ENCODE measurements at places on chromosomes 1 and 21.

DNA sequence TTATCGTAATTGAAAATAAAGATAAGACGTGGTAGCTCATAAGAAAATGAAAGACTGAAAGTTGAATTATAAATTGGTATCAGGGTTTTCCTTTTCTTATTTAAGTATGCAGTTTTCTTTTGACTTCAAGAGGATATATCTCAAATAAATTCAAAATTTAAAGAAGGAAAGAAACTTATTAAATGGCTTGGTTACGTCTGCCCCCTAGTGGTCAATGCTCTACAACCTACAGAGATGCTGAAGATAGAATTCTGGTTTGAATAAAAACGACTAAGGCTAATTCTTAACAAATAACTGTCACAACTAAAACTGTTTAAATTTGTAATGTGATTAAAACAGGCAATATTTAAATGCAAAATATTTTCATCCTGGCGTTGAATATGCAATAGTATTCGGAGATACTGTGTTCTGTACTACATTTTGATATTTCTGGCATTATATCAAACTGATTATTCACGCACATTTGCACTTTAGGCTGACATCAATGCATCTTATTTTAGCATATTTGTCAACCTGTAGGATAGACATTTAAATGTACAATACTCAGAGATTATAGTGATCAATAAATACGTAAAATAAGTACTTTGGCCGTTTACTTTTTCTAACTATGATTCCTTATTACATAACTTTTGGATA is 26.8 kb downstream of the IFI44 start:
- no peak for DNase-seq

GRCh38 chr1:236741753-236742152 is 53.3 kb upstream of the MTR start:
- no peak for DNase-seq

DNA sequence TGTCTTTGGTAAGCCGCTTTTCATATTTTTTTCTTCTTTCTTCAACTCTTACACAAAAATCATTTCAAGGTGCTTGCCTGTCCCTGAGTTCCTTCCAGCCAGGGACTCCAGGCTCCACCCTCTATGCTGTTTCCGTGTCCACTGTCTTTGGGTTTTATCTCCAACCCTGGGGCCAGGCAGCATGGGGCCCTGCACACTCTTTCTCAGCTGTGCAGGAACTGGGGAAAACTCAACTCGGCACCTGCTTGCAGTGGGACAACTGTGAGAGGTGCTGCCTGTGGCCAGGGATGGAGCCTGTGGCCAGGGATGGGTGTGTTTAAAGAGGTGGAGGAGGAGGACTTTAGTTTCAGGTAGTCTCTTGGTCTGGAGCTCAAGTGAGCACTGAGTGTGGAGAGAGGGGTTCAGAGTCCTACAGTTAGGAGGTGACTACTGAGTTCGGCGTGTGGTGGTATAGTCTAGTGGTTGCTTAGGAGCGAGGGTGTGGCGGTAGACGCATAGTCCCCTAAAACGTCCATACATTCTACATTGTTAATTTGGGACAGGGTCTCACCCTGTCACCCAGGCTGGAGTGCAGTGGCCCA is 13.4 kb downstream of the TNFRSF8 start:
- no peak for DNase-seq

DNA sequence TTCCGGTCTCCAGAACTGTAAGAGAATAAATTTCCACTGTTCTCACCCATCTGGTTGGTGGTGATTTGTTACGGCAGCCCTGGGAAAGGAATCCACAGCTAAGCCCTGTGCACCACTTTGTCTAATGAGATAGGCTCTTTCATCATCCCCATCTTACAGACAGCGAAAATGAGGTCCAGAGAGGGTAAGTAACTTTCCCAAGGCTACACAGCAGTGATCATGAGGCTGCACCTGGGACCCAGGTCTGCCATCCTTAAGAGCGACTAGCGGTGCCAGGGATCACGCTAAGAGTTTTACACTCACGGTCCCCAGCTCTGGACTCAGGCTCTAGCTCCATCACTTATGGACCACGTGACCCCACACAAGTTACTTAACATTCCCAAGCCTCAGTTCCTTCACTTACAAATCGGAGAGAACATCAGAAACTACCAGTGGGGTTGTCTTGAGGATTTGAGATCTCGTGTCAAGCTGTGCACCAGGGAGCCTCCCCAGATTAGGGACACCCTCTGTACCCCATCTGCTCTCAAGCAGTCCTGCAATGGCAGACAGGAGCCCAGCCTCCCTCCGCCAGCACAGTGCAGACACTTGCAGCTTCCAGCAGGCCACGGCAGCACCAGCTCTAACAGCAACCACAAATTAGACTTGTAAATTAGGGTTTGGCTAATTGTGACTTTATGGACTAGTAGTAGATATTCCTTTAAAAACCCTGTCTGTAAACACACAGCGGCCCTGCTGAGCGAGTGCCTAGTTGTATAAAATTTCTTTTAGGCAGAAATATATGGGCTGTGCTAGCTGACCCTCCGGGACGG is 87.3 kb downstream of the DISP3 start:
- no peak for DNase-seq

DNA sequence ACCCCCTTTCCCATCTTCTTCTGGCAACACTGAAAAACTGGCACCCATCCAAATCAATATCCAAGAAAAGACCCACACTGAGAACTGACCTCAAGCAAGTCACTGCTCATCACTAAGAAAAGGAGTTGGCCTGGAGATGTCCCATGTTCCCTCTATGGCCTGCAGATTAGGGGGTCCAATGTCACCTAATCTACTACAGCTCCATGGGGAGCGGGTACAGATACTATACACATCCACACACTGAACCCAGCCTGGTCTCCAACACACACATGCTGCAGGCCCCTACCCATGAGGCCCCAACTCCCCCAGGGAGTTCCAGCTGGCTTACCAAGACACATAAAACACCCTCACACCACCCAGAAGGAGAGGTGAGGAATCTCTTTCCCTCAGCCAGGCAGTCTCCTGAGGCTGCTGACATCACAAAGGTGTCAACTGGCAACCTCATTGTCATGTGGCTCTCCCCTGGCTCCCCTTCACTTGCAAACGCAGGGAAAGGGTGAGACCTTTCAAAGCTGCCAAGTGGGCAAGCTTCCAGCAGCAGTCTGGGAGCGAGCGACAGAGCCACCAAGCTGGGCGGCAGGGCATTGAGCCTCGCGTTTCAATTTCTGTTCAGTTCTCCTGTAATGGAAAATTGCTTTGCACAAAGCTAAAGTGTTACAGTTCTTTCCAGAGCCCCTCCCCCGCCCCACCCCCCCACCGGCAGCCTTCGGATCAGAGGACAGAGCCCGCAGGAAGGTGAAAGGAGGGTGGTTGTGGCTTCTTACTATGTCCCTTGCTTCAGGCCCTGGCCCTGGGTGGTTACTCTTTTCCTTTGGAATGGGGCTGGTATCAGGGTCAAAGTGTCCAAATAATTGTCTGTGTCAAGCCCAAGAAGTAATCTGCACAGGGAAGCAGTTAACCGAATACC is at the start of gene LRRC52:
Gene LRRC52 (plus strand): TSS at position 469 of the 907 bp plus-strand sequence. CDS start 297 bp downstream, at position 766.
- no peak for DNase-seq

- no peak for DNase-seq
These were observed 102.9 kb downstream of the ACTL8 start for GRCh38 chr1:17857996-17858395.

DNA sequence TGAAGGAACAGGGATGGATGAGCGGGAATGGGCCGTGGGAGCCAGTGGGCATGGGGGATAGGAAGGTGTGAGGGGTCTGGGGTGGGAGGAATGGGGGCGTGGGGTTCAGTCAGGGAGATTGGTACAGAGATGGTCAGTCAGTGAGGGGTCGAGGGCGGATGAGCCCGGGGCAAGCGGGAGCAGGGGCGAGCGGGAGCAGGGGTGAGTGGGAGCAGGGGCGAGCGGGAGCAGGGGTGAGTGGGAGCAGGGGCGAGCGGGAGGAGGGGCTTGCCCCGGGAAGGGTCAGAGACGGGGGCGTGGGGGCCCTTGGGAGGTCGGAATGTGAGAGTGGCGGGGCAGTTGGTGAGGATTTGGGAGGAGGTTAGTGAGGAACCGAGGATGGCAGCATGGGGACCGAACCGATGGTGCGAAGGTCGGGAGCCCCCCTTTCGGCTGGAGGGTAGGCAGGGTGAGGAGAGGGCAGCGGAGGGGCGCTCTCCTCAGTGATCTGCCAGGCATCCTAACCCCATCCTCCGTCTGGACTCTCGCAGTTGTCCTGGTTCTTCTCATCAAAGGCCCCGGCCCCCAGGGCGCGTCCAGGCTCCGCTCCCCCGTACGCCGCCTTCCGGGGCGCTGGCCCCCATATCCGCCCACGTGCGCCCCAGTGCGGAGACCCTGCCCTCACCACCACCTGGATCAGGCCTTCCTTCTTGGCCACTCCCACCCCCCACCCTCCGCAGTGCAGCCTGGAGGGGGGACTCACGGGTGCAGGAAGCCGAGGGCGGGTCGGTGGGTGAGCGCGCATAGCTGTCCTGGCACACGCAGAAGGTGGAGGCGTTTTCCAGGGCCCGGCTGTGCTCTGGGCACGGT is 11.2 kb downstream of the EPHA10 start:
- no peak for DNase-seq

GRCh38 chr1:11384170-11384554 is 94.8 kb upstream of the DISP3 start:
- DNase-seq: no peak

- no peak for DNase-seq
These were observed 1.9 kb downstream of the SH2D2A start for GRCh38 chr1:156814571-156815260.

DNA sequence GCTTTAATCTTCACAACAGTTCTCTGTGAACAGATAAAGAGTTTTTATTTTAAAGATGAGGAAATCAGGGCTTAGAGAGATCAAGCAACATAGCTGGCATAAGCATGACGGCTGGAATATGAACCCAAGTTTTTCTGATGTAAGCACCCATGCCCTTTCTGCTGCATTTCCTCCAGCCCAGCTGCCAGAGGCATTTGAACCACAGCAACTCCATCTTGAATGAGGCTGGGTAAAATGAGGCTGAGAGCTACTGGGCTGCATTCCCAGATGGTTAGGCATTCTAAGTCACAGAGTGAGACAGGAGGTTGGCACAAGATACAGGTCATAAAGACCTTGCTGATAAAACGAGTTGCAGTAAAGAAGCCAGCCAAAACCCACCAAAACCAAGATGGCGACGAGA is 90.0 kb downstream of the WDR64 start:
- no peak for DNase-seq

- DNase-seq: no peak
These were observed 89.5 kb downstream of the VWA5B1 start for GRCh38 chr1:20380175-20380574.

DNA sequence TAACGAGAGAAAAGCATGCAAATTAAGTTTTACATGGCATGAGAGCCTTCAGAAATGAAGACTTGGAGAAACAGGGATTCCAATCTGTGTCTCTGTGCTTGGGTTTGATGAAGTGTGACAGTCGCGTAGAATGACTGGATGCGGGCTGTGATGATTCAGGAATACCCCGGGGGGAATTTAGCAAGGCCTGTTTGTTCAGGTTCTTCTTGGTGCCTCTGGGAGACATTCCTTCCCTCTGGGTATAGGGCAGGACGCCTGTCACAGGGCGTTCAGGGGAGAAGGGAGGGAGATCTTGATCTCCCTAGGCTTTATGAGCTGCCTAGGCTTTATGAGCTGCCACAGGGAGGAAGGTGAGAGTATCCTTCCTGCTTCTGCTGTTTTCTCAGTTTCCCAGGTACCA is 36.6 kb downstream of the DOP1B start:
- DNase-seq: no peak

GRCh38 chr1:28078262-28078661 is 10.1 kb downstream of the EYA3 start:
- DNase-seq: no peak

GRCh38 chr1:182629499-182630096 is 25.4 kb upstream of the RGS16 start:
- DNase-seq: no peak

DNA sequence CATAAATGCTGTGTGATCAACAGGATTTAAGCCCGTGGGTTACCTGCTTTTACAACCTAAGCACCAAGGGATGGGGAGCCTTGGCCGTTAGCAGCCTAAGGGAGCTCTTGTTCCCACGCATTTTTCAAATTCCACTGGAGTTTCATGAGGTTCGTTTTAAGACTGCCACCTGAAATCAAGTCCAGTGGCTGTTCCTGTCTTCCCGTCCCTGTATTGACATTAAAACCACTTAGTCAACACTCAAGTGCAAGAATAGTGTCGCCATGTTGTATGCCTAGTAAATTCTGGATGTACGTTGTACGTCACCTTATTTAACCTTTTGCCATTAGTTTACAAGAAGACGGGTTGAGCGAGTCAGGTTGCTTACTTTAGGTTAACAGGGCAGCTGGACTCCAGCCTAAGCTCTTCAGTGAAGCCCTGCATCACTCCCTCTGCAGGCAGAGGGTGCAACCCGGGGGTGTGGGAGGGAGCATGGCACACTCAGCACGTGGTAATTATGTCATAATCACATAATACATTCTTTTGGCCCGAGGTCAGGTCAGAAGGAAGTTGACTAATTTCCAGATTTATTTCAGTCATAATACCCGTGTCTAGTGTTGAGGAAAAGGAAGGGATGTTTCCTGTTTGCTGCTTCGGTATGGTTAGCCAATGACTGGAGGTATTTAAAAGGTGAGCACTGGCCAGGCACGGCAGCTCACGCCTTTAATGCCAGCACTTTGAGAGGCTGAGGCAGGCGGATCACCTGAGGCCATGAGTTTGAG is 42.5 kb downstream of the CNST start:
- DNase-seq: no peak

GRCh38 chr1:15123925-15124324 is 29.6 kb upstream of the TMEM51 start:
- no peak for DNase-seq

- no peak for DNase-seq
These were observed 5.5 kb upstream of the SMG7 start for GRCh38 chr1:183466781-183467180.

GRCh38 chr1:192566657-192567056 is 8.9 kb upstream of the RGS1 start:
- DNase-seq: no peak

GRCh38 chr1:115722221-115722620 is 46.3 kb downstream of the CASQ2 start:
- DNase-seq: no peak

GRCh38 chr1:92743221-92743620 is 41.7 kb downstream of the EVI5 start:
- no peak for DNase-seq

DNA sequence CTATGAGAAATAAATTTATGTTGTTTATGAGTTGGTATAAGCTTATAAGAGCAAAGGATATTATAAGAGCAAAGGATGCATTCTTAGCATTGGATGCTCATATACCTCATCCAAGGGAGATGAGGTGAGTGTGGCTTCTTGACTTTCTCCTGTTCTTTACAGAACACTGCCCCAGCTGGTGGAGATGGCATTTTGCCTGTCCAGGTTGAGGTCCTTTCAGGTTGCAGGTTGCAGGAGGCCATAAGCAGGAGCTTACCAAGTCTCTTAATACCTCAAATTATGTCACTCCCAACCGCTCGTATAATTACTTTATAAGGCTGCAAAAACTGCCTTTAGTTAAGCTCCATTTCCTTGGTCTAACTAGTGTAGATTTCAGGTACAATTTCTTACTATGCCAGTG is 66.7 kb downstream of the RPE65 start:
- DNase-seq: no peak

GRCh38 chr1:226535666-226536065 is 12.9 kb upstream of the STUM start:
- no peak for DNase-seq

GRCh38 chr21:44943686-44944550 is 4.1 kb downstream of the SLX9 start:
- DNase-seq: no peak

All from coronary artery (tissue), 2 donors.